ENCODE measurements at places on chromosomes 1 and 21. TPM values are rescaled to one million over a fixed set of nuclear protein-coding genes. Genes with fewer than 3 reads are reported as not detected.

MATN1 gene
- polyA plus RNA-seq, result 0.13 TPM

ZYG11B gene
- polyA plus RNA-seq, result 26.5 TPM

CNR2 gene
- polyA plus RNA-seq, result 0.11 TPM

BRINP3 gene
- polyA plus RNA-seq, result 2.4 TPM

AMY1A gene
- not detected for polyA plus RNA-seq

IL12RB2 gene
- 0.86 TPM for polyA plus RNA-seq

UBE2G2 gene
- 134 TPM for polyA plus RNA-seq

NPPA gene
- 0.59 TPM for polyA plus RNA-seq

OSCP1 gene
- polyA plus RNA-seq, result 21.1 TPM

FCRL6 gene
- polyA plus RNA-seq, result 0.29 TPM

NES gene
- 149 TPM for polyA plus RNA-seq

S100A1 gene
- 15.4 TPM for polyA plus RNA-seq

TBX15 gene
- polyA plus RNA-seq, result 0.26 TPM

GRCh38 chr21:14271641-14272040 is 55.7 kb downstream of the RBM11 start:
- no peak for DNase-seq

DNA sequence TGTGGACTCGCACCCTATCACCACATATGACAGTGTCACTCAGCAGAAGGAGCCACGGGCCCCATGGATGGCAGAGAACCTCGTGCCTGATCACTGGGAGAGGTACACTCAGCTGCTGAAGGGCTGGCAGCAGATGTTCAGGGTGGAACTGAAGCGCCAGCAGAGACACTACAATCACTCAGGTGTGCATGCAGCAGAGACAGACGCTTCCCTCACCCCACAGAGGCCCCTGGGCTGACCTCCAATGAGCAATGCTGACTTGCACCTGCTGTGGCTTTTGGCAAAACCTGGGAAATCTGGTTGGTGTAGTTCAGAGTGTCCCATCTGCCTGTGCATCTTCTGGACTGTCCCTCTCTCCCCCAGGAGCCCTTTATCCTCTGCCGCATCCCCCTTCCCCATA is 51.9 kb downstream of the KIAA1614 start:
- no peak for DNase-seq

- no peak for DNase-seq
Measured at GRCh38 chr1:162397039-162397448, 14.9 kb downstream of the SH2D1B start.

DNA sequence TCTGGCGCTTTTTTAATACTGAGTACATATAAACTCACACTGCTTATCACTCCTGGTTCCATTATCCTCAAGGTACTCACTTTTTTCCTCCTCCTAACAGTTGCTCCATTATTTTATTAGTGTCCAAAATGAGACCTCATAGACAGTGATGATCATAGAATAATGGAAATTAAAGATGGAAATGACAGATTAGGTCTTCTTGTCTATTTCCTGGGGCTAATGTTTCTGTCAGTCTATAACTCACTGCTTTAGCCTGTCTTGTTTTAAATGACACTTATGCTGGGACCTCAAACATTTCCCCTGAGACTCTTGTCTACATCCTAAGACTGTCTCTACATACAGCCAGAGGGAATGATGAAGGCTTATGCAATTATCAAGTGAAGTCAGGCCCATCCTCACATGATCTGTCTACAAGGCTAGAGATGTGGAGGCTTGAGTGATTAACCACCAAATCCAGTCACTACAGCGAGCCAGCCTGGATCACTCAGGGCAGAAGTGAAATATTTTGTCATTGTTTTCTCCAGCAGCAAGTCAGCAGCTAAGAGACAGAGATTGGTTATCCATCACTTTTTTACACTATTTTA is 152.1 kb downstream of the ASTN1 start:
- DNase-seq, result no peak

DNA sequence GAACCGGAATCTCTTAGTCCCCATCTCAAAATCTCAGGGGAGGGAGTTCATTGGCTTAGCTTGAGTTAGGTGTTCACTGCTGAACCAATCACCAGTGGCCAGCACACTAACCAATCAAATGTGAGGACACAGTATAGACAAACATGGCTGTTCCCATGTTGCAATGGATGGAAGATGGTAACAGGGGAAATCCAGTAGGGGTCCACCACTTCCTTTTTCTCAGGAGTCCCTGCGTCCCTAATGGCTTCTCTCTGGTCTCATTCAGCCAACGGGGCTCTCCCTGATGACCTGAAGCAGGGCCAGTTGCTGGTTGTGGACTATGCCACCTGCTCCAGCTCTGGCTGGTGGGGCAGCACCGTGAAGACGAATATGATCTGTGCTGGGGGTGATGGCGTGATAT is 9.7 kb downstream of the CELA2B start:
- DNase-seq, result no peak

DNA sequence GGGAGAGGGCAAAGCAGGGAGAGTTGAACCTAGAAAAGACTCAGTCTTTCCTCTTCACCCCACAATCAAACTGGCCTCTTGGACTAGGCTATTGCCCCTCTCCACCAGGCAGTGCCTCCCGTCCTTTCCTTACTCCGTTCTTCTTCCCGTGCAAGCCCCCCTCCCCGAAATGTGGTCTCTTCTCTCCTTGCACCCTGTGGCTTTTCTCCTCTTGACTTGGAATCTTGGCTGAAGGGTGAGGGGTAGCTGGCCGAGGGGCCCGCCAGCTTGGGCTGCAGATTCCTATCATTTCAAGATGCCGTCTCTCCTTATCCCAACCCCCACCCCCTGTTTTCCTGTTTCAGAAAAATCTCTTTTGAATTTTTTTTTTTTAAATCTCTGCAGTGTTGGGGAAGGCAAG is 1.6 kb downstream of the WNT2B start:
- no peak for DNase-seq

DNA sequence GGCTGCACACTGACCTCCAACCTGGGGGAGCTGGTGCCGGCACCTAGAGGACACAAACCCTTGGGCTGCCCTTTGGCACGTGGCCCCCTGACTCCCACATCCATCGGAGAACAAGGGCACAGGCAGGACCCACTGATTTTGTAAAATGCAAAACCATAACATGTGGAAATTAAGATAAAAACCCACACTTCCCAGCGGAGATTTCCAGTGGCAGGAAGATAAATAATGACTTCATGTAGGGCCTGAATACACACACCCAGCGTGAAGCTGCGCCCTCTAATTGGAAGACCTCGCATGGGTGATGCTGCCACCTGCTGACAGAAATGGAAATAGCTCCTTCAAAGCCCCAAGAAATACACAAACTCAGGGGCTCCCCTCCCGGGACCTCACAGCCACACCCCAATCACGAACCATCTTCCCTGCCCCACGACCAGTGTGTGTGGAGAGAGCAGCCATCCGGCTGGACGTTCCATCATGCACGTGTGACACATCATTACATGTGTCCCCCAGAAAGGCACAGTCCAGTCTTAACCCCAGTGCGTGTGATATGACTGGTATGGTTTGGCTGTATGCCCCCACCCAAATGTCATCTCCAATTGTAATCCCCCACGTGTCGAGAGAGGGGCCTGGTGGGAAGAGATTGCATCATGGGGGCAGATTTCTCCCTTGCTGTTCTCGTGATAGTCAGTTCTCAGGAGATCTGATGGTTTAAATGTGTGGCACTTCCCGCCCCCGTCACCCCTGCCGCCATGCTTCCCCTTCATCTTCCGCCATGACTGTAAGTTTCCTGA is 5.7 kb upstream of the TPRG1L start:
- DNase-seq, result no peak

GRCh38 chr1:26538480-26539412 is 9.2 kb downstream of the RPS6KA1 start:
- DNase-seq, result no peak

DNA sequence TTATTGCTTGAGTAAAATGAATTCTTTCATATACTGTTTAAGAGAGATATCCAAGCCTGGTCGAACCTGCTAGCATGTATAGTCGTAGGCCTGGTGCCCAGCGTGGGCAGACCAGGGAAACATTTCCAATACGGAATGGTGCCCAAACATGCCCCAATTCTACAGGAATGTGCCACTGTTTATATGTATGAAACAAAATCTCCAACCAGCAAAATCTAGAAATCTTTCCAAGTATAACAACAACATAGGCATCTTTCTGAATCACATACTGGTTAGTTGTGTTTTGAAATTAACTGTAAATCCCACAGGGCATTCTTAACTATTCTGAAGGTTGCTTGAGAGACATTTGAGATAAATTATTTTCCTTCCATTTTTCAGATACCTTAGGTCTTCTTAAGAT is 17.0 kb upstream of the ABCD3 start:
- DNase-seq, result no peak

DNA sequence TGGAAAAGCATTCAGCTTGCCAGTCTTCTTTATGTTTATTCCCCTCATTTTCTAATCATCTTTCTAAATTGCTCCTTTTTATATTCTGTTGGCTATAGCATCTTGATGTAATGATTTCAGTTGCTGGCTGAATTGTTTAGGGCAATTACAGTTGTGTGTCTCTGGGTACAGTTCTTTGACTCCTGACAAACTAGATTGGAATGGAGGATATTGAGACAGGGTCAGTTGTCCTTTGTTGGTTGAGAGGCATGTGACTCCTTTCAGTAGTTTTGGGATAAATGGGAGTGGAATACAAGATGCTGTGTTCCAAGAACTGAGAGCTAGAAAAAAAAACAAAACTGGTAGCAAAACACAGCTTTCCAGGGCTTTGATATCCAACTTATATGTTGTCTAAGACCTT is 1.5 kb downstream of the CENPF start:
- DNase-seq, result no peak

GRCh38 chr21:27817902-27818623 is 851.2 kb upstream of the ADAMTS5 start:
- no peak for DNase-seq

DNA sequence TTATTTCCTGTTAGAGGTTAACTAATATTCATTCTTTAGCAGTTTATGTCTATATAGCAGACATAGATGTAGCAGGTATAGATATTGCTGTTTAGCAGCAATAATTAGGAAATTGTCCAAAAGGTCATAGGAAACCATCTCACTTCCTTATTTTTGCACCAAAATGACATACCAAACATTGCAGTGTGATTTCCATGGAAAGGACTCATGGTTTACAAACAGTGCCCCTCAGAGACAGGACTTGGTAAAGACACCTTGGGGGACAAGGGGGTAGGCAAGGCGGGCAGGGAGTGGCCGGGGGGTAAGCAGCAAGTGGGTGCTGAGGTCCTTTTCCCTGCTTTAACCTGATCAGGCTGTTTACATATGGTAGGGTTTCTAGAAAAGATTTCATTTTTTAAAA is 30.5 kb downstream of the BATF3 start:
- DNase-seq, result no peak

DNA sequence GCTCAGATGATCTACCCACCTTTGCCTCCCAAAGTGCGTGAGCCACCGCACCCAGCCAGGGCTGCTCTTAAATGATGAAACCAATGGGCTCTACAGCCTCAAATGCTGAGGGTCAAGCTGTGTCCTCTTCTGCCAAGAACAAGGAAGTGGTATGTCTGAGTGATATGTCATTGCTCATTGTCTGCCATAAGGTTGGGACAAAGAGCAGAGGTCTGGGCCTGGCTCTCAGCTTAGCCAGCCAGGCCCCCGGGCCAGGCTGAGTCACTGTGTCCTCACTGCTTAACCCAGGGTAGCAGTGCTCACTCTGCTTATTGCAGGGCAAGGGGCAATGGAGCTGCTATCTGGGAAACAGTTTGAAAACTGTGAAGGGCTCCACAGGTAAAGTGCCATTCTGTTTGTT is 8.3 kb upstream of the ETS2 start:
- DNase-seq, result no peak

GRCh38 chr1:115168026-115168425 is 78.7 kb upstream of the TSPAN2 start:
- DNase-seq, result no peak

GRCh38 chr1:99700020-99700419 is 54.1 kb downstream of the PALMD start:
- no peak for DNase-seq

DNA sequence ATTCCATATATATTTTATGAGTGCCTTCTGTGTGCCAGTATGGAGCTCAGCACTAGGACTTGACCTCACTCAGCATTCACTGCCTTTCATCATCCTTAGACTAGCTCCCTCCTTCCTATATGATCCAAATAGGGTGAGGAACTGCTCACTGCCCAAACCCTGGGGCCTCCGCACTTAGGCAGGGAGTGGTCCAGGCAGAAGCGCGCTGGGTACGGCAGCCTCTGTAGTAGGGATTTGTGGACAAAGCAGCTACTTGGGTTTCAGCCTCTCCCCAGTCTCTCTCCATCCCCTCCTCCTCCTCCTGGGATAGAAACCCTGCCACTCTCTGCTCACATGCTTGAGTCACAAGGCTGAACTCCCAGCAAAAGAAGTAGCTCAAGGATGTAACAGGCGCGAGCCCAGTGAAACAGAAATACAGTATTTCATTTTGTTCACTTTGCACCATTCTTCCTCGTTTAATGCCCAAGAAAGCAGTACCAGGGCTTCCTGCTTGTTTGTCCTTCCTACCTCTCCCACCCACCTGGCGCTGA is 32.9 kb downstream of the PLEKHA6 start:
- DNase-seq, result no peak

GRCh38 chr1:200247518-200247917 is 162.3 kb downstream of the ZNF281 start:
- peak; percentile 30 for DNase-seq

DNA sequence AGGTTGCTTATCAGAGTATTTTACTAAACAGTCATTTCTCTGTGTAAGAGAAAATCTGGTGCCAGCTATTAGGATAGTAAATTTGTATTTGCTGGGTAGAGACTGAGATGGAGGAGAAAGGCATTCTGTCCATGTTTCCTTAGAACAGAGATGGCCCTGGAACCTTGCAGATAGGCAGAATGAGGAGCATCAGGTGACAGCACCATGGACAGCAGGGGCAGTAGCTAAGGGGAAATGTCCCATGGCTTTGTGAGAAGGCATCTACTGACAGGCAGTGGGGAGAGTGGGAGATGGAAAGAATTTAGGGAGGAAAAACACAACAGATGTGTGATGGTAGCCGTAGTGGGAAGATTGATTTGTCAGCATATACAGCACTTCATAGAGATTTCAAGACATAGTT is 105.0 kb downstream of the PRRX1 start:
- no peak for DNase-seq

Measured in left renal pelvis (tissue), 4 donors.